ENCODE measurements at places on chromosomes 2 and 18.

GRCh38 chr2:192593561-192593960 lies 398.8 kb upstream of the TMEFF2 start:
- H3K4me3 ChIP-seq = no peak overlapping the region
- H3K27me3 ChIP-seq = no peaks in the 10 kb centered on the region
- no peaks in the 10 kb centered on the region for H3K4me1 ChIP-seq
- DNase-seq = no peak
- H3K36me3 ChIP-seq = no peaks in the 10 kb centered on the region
- H3K27ac ChIP-seq = no peak overlapping the region

GRCh38 chr2:95174031-95174542 lies 8.5 kb downstream of the ZNF2 start:
- no peak overlapping the region for H3K27ac ChIP-seq
- peaks cover 8% of the 10 kb centered on the region for H3K36me3 ChIP-seq
- no peaks in the 10 kb centered on the region for H3K27me3 ChIP-seq
- no peak for DNase-seq
- no peaks in the 10 kb centered on the region for H3K4me1 ChIP-seq

GRCh38 chr2:27211241-27211942 lies 449 bp upstream of the ATRAID start:
- no peak for DNase-seq
- peak overlapping the region; percentile 81 for H3K4me3 ChIP-seq
- H3K27ac ChIP-seq = peak overlapping the region; percentile 97
- H3K4me1 ChIP-seq = peaks cover 14% of the 10 kb centered on the region
- no peaks in the 10 kb centered on the region for H3K27me3 ChIP-seq
- peaks cover 31% of the 10 kb centered on the region for H3K36me3 ChIP-seq

GRCh38 chr18:28174181-28174905 lies 2.6 kb downstream of the CDH2 start:
- peaks cover 28% of the 10 kb centered on the region for H3K27me3 ChIP-seq
- no peaks in the 10 kb centered on the region for H3K36me3 ChIP-seq
- H3K4me3 ChIP-seq = no peak overlapping the region
- DNase-seq = no peak
- peaks cover 15% of the 10 kb centered on the region for H3K4me1 ChIP-seq
- H3K27ac ChIP-seq = no peak overlapping the region

DNA sequence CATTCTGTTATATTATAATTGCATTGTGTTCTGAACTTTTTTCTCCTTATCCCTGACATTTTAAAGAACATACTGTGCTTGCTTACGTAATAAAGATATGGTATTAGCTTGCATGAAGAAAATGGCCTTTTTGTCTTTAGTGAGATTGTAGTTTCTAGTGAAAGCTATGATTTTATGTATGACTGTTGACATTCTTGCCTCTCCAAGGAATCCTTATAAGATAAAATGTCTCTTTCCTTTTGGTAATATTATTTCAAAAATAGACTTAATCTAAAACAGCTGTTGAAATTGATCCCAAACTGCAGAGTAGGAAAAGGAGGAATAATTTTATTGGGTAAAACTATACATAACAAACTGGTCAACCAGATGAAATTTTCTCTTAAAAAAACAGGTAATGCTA lies 40.8 kb upstream of the CCDC102B start:
- no peak for DNase-seq
- H3K4me3 ChIP-seq = no peak overlapping the region
- H3K27me3 ChIP-seq = no peaks in the 10 kb centered on the region
- no peaks in the 10 kb centered on the region for H3K4me1 ChIP-seq
- H3K27ac ChIP-seq = no peak overlapping the region
- H3K36me3 ChIP-seq = no peaks in the 10 kb centered on the region

- no peaks in the 10 kb centered on the region for H3K27me3 ChIP-seq
- H3K36me3 ChIP-seq = no peaks in the 10 kb centered on the region
- no peak for DNase-seq
- no peaks in the 10 kb centered on the region for H3K4me1 ChIP-seq
Measured at GRCh38 chr2:207782238-207783030, 12.7 kb upstream of the FZD5 start.

DNA sequence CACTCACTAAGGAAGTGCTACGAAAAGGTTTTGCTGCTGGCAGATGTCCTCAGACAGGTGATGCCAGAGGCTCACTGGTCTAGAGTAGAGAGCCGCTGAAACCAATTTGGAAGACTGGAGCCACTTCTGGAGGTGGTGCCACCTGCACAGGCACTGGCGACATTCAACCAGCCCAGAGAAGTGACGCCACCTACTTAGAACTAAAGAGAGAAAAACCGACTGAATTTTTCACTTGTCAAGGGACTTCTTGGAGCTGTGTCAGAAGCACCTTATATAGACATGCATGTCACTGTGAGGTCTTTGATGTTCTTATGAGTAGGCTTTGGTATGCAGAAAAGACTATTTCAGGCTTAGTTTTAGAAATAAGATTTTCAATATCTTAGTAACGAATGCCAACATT lies 71.4 kb downstream of the BOD1L2 start:
- H3K27me3 ChIP-seq = no peaks in the 10 kb centered on the region
- H3K4me3 ChIP-seq = no peak overlapping the region
- no peaks in the 10 kb centered on the region for H3K4me1 ChIP-seq
- no peak for DNase-seq
- H3K27ac ChIP-seq = no peak overlapping the region
- no peaks in the 10 kb centered on the region for H3K36me3 ChIP-seq

DNA sequence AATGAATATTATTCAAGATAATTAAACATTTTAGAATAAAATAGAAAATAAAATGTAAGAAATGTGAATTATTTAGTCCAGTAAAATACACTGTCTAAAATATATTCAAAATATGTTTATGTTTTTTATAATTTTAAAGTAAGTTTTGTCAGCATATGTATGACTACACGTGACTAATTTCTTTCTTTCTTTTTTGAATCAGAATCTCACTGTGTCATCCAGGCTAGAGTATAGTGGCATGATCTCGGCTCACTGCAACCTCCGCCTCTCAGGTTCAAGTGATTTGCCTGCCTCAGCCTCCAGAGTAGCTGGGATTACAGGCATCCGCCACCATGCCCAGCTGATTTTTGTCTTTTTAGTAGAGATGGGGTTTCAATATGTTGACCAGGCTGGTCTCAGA lies 19.1 kb upstream of the INO80D start:
- DNase-seq = no peak
- H3K36me3 ChIP-seq = peaks cover 3% of the 10 kb centered on the region
- no peaks in the 10 kb centered on the region for H3K4me1 ChIP-seq
- no peak overlapping the region for H3K27ac ChIP-seq

GRCh38 chr2:70525032-70525431 lies 28.6 kb downstream of the TGFA start:
- DNase-seq = no peak
- H3K36me3 ChIP-seq = no peaks in the 10 kb centered on the region
- peak overlapping the region; percentile 56 for H3K27ac ChIP-seq
- no peak overlapping the region for H3K4me3 ChIP-seq
- H3K27me3 ChIP-seq = peaks cover 4% of the 10 kb centered on the region

DNA sequence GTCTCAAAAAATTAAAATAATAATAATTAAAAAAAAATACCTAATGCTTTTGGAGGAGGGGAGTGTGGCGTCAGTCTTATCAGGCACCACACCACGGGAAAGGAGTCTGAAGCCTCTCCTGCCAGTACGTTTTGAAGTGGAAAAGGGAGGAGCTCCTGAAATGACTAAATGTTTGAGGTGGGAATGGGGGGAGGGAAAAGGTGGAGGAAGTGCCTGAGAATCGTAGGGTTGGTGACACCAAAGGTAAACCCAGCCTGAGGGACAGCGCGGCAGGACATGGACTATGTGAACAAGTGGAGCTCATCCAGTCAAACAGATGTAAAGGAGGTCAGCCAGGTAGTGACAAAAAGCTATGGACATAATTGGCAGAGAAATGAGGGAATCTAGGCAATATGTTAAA lies 42.2 kb upstream of the EPHA4 start:
- no peak for DNase-seq
- H3K27ac ChIP-seq = no peak overlapping the region
- H3K27me3 ChIP-seq = no peaks in the 10 kb centered on the region
- H3K4me1 ChIP-seq = no peaks in the 10 kb centered on the region
- no peaks in the 10 kb centered on the region for H3K36me3 ChIP-seq
- H3K4me3 ChIP-seq = no peak overlapping the region

DNA sequence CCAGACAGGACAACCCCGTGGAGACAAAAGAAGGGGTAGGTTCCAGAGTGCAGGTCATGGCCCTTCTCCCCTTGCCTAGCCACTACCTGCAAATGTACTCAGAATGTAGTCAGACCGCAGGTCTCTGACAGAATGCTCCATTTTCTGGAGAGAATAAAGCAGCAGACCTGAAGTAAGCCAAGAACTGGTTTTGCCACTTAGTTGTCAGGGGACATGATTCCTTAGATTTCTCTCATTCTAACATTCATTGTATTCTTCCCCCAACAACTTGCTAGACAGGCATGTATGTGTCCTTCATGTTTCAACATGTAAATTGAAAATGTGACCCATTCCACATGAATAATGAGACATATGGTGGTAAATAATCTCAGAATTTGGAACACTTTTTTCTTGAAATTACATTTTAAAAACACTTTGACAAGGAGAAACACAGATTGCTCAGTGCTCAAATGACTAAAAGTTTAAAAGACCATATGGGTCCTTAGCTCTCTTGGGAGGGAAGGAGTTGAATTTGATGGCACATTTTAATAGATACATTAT lies 142.4 kb downstream of the CCBE1 start:
- H3K4me3 ChIP-seq = no peak overlapping the region
- H3K36me3 ChIP-seq = no peaks in the 10 kb centered on the region
- no peak overlapping the region for H3K27ac ChIP-seq

- H3K27me3 ChIP-seq = no peaks in the 10 kb centered on the region
- H3K4me1 ChIP-seq = no peaks in the 10 kb centered on the region
- no peak overlapping the region for H3K4me3 ChIP-seq
- no peak for DNase-seq
- no peaks in the 10 kb centered on the region for H3K36me3 ChIP-seq
Measured at GRCh38 chr2:12397854-12398253, 318.9 kb upstream of the TRIB2 start.

- no peaks in the 10 kb centered on the region for H3K36me3 ChIP-seq
- H3K4me1 ChIP-seq = no peaks in the 10 kb centered on the region
- DNase-seq = no peak
- H3K27me3 ChIP-seq = no peaks in the 10 kb centered on the region
- no peak overlapping the region for H3K4me3 ChIP-seq
Measured at GRCh38 chr2:147051248-147051647, 793.6 kb upstream of the ACVR2A start.

- no peaks in the 10 kb centered on the region for H3K36me3 ChIP-seq
- H3K27ac ChIP-seq = no peak overlapping the region
- DNase-seq = no peak
- no peaks in the 10 kb centered on the region for H3K4me1 ChIP-seq
Measured at GRCh38 chr2:145599756-145600155, 1079.8 kb upstream of the ZEB2 start.

DNA sequence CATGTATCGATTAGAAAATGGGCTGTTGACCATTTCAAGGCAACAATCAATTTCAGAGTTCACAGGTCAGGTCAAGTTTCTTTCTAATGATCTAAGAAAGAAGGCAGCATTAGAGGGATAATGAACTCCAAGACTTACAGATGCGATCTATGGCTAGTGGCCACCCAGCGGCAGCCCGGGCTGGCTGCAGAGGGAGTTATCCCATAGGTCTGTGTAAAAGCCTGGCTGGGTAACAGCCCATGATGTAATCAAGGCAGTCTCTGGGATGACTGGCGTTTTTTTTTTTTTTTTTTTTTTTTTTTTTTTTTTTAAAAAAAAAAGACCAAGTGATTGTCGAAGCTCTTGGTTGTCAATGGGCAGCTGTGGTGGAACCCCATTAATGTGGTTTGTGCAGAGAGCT lies 171.1 kb upstream of the SKOR2 start:
- no peaks in the 10 kb centered on the region for H3K4me1 ChIP-seq
- DNase-seq = no peak
- no peak overlapping the region for H3K27ac ChIP-seq
- no peaks in the 10 kb centered on the region for H3K36me3 ChIP-seq
- H3K4me3 ChIP-seq = no peak overlapping the region
- H3K27me3 ChIP-seq = no peaks in the 10 kb centered on the region

GRCh38 chr2:168470320-168471162 lies 14.5 kb downstream of the CERS6 start:
- no peak overlapping the region for H3K27ac ChIP-seq
- no peak for DNase-seq
- no peaks in the 10 kb centered on the region for H3K36me3 ChIP-seq
- no peaks in the 10 kb centered on the region for H3K27me3 ChIP-seq
- H3K4me1 ChIP-seq = peaks cover 14% of the 10 kb centered on the region

- no peaks in the 10 kb centered on the region for H3K36me3 ChIP-seq
- H3K27me3 ChIP-seq = no peaks in the 10 kb centered on the region
- no peak for DNase-seq
- no peak overlapping the region for H3K27ac ChIP-seq
- no peaks in the 10 kb centered on the region for H3K4me1 ChIP-seq
Measured at GRCh38 chr2:119207447-119207846, 16.2 kb upstream of the STEAP3 start.

- no peak for DNase-seq
- H3K27ac ChIP-seq = no peak overlapping the region
- H3K36me3 ChIP-seq = peaks cover 52% of the 10 kb centered on the region
- no peak overlapping the region for H3K4me3 ChIP-seq
Measured at GRCh38 chr2:190961918-190962487, 52.0 kb downstream of the STAT1 start.

DNA sequence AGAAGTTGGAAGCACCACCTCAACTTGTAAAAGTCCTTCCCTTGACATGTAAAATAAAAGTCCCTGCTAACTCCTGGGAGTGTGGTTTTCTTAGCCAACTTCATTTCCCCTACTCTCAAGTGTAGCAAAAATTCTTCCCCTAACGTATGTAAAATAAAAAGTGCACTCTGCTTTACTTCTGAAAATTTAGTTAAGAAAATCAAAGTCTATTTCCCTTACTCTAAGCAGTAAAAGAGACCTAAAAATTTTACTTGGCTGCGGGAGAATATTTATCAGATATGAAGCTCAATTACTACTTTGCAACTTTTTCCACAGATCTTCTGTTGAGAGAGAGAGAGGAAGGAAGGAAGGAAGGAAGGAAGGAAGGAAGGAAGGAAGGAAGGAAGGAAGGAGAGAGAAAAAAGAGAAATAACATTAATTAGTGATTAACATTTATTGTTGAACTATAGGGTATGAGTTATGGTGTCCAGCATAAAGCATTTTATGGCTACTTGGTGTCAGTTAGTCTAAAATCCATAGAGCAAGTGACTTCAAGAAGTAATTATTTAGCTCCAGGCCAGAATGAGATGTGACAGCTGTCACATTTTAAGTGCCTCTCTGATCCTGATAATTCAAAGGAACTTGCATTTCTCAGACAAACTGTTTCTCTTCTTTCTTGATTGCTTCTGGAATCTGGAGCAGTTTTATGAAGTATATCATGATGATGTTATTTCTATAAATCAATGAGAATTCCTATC lies 210.3 kb downstream of the TMX3 start:
- H3K4me1 ChIP-seq = no peaks in the 10 kb centered on the region
- DNase-seq = no peak
- H3K4me3 ChIP-seq = no peak overlapping the region
- H3K27me3 ChIP-seq = no peaks in the 10 kb centered on the region
- no peak overlapping the region for H3K27ac ChIP-seq
- H3K36me3 ChIP-seq = no peaks in the 10 kb centered on the region

DNA sequence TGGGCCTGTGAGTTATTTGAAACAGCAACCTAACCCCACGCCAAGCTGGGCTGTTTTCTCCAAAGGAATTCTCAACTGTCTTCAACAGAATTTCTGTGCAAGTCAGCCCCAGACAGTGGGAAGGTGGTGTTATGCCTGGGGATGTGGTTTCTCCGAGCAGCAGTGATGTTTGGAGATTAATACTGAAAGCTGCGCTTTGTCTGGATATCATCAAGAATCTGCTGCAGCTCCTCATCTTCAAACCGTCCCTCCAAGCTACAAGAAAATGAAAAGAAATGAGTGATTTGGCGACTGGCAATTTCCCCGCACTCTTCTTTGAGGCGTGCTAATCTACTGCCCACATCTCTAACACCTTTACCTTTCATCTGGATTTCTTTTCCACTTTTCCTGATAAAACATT lies 10.0 kb downstream of the POLR2D start:
- DNase-seq = no peak
- H3K4me1 ChIP-seq = no peaks in the 10 kb centered on the region
- no peaks in the 10 kb centered on the region for H3K27me3 ChIP-seq
- H3K27ac ChIP-seq = no peak overlapping the region
